PC-3 (cell line): ENCODE measurements at places on chromosomes 6 and 20.

- no peak for DNase-seq
These were observed 33.4 kb downstream of the MTRES1 start for GRCh38 chr6:107061125-107062020.

GRCh38 chr6:113160306-113161017 lies 696.7 kb upstream of the MARCKS start:
- DNase-seq = no peak

- DNase-seq = peak; percentile 15
These were observed 71.6 kb upstream of the FBXL4 start for GRCh38 chr6:99019381-99019780.

GRCh38 chr20:63026582-63027165 lies 19.9 kb upstream of the BHLHE23 start:
- no peak for DNase-seq

DNA sequence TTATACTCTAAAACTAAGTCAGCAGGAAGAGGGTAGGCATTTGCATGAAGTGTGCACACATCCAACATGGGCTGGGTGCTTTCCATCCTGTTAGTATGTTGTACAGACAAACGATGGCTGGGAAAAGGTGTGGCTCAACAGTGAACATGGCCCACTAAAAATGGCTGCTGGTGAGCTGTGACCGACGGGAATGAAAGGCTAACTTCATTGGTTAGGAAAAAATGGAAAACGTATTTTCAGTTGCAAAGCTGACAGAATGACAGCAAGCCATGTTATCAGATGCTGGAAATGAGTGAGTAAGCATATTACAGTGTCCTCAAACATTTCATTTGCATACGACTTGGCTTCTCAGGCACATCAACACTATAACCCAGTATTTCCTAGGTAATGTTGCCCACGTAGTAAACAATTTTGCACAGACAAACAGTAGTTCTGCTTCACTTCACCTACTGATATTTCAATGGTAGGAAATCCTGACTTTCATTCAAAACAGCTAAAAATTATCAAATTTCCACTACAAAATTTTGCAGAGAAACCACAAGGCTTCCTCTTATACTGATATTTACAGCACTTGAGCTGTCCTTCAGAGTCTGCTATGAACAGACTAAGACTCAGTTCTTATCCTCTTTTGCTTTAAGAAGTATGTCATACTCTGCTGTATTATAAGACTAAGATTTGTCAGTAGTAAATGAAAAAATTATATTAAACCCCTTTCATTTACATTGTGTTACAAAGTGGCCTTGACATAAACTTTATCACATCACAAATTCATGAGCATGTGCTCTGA lies 98.9 kb downstream of the IRF4 start:
- no peak for DNase-seq

GRCh38 chr20:888057-888456 lies 28.1 kb downstream of the ANGPT4 start:
- no peak for DNase-seq

- peak; percentile 83 for DNase-seq
These were observed 39.1 kb downstream of the ILRUN start for GRCh38 chr6:34657307-34657978.

DNA sequence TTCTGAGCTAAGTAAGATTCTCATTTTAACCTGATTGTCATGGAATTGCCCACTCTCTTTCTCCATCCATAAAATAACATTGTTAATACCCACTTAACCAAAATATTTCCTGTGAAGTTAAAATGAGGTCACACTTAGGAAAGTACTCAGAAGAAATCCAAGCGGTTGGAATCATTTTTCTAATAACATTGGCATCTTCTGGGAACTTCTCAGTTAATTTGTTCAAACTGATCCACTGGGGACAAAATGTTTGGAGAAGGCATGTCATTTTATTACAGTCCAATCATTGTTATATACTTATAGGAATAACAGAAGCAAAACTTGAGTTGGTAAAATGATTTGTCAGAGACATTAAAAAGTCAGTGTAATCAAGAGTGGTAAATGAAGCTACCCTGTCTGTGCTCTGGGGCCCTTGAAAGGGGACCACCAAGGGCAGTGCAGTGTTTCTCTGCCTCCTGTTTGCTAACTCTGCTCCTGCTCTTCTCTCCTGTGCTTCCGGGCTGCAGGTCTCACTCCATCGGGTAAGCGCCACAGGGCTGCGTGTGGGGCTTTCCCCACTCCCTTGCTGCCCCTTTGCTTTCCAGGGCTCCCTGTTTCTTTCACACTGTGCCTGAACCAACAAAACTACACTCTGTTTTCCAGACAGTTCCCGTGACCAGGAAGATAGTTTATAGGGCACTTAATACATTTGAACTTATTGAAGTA lies 50.1 kb downstream of the HDDC2 start:
- DNase-seq = no peak
